ENCODE measurements at places on chromosomes 2 and 18.
A peak's percentile ranks its signal among the peaks of the same experiment; 100 is the strongest.

DNA sequence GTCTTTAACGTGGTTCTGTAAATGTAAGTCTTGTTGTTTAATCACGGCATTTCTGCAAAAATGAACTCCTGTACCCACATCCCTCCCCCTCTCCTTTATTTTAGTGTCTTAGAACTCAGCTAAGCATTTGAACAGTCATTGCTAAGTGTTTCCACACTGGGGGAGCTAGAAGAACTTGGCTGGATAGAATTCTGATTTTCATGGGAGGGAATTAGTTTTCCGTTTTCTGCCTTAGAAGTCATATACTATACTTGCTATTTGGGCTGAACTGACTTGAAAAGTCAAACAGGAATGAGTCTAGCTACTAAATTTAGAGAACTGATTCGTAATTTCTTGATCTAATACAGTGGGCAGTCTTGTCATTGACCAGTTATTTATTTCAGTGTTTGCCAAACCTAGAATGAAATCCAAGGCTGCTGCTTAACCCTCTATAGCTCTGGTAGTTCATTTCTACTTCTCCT, 61.1 kb downstream of the FMNL2 start:
- no peak for DNase-seq

DNA sequence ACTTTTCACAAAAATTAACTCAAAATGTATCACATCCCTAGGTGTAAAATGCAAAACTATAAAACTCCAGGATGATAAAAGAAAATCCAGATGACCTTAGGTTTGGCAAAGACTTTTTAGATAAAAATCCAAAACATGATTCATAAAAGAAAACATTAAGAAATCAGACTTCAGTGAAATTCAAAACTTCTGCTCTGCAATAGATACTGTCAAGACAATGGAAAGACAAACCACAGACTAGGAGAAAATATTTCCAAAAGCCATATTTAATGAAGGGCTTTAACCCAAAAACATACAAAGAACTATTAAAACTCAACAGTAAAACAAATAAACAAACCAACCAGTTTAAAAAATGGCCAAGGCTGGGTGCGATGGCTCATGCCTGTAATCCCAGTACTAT, 173.6 kb upstream of the SPOPL start:
- DNase-seq, result no peak

- no peak for DNase-seq
Observed at GRCh38 chr18:28905509-28905908, 728.6 kb upstream of the CDH2 start.

DNA sequence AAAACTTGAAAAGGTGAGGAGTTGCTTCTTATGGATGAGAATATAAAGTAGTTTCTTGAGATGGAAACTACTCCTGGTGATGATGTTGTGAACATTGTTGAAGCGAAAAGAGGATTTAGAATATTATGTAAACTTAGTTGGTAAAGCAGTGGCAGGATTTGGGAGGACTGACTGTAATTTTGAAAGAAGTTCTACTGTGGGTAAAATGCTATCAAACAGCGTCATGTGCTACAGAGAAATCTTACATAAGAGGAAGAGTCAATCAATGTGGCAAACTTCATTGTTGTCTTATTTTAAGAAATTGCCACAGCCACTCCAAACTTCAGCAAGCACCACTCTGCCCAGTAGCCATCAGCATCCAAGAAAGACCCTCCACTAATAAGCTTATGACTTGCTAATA, 112.9 kb upstream of the ZEB2 start:
- DNase-seq, result no peak

DNA sequence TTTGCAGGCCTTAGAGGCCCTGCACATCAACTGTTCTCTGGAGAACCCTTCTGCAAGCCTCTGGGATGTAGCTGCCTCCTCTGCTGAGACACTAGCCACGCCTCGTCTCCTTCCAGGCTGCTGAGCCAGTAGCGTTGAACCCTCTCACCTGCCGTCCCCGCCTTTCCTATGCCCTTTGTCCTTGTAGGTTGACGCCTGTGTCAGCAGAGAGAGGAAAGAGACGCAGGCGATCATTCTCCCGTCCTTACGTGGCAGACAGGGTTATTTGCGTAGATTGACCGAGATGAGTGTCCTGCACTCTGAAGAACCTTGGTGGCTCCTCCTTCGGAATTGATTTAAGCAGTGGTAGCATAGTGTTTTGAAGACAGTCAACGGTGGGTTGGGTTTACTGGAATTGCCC, 27.8 kb downstream of the ID2 start:
- no peak for DNase-seq

GRCh38 chr18:61729322-61729721, 163.5 kb downstream of the RNF152 start:
- no peak for DNase-seq

DNA sequence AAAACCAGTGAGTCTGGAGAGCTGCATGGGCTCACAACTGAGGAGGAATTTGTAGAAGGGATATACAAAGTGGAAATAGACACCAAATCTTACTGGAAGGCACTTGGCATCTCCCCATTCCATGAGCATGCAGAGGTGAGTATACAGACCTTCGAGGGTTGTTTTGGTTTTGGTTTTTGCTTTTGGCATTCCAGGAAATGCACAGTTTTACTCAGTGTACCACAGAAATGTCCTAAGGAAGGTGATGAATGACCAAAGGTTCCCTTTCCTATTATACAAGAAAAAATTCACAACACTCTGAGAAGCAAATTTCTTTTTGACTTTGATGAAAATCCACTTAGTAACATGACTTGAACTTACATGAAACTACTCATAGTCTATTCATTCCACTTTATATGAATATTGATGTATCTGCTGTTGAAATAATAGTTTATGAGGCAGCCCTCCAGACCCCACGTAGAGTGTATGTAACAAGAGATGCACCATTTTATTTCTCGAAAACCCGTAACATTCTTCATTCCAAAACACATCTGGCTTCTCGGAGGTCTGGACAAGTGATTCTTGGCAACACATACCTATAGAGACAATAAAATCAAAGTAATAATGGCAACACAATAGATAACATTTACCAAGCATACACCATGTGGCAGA, 3.6 kb downstream of the TTR start:
- DNase-seq, result no peak

DNA sequence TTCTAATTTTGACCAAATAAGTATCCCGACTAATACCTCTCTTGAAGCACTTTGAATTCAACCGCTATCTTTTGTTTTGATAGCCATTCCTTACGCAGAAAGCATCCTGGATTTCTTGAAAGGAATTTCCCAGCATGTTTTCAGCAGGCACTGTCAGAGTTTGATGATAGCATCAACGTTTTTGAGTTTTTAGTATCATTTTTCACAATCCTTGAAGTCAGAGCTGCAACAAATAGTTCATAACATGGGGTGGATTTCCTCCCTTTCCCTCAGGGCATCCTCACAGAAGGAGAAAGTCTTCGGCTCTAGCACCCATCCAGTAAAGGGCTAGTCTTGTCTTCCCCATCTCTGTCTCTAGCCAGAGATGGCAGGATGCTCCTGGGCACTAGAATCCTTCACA, 46.2 kb downstream of the ANKRD44 start:
- no peak for DNase-seq

- peak; percentile 52 for DNase-seq
Observed at GRCh38 chr18:9147440-9148202, 11.0 kb downstream of the ANKRD12 start.

GRCh38 chr18:10405816-10406663, 48.4 kb upstream of the APCDD1 start:
- DNase-seq, result no peak

GRCh38 chr2:201151127-201151981, 31.6 kb upstream of the CASP10 start:
- DNase-seq, result no peak

DNA sequence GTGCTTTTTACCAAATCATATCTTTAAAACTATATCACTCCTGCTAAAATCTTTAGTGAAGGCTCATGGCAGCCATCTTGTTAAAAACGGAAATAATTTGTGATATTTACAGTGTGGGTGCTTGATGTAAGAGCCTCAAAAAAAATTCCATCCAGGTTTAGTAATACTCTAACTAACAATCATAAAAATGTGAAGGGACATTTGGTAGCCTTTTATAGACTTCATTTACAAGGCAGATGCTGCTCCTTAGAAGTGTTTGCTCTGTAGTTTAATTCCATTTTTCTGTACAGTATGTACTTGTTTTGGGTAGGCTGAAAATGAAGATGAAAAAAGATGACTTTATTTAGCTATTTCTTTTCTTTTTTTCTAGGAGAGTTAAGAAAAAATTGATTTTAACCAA, 525.0 kb downstream of the ZEB2 start:
- DNase-seq, result no peak

DNA sequence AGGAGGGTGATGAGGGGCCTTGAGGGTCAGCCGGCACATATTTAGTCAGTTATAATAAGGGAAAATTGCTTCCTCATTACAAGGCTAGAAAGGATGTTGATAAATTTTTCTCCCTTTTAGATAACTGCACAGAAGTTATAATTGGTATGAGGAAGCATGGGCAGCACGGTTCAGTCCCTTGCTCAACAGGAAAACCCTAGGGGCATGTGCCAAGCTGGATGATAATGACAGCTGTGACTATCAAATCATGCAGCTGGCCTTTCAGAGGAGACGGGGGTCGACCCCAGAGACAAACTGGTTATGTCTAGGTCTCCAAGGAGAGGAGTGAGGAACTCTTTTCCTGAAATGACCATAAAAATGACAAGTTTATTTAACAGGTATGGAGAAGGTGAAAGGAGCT, 448.1 kb upstream of the VRK2 start:
- DNase-seq, result no peak

DNA sequence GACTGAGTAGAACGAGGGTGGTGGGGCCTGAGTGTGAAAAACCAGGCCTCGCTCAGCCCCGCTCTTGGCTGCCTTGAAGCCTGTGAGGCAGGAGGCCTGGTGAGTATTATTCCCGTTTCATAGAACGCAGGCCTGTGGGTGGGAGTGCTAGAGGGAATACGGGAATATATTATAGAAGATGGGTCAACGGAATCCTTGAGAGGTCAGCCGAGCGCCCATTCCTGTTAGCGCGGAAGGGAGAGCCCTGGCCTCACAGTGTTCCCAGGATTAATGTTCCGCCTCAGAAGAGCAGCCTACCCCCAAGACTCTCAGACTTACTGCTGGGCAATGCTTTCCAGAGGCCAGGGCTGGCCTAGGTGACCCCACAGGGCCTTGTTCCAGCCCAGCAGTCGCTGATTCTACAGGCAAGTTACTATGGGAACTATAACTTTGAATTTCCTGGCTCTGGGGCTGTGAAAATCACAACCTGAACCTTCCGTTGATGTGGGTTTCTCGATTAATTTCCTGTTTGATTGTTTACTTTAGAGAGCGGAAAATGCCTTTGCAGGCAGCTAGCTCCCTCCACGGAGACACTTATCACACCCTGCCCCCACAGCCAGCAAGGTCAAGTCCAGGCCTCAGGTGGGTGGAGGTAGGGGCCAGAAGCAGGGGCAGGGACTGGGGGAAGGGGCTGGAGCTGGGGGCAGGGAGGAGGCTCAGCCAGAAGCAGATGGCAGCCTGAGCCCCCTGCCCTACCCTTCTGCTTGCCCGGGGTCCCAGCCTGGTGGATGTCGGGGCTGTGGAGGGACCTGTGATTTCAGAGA, 108.3 kb downstream of the SMAD7 start:
- DNase-seq, result peak; percentile 29
